ENCODE measurements at places on chromosomes 4 and X. TPM values are rescaled to one million over a fixed set of nuclear protein-coding genes. Genes with fewer than 3 reads are reported as not detected.

TSPAN6 gene
- 40.5 TPM for total RNA-seq

DOK7 gene
- not detected for total RNA-seq

GABRE gene
- total RNA-seq, result 2.6 TPM

ZNF157 gene
- not detected for total RNA-seq

CCNI gene
- total RNA-seq, result 166 TPM

ZC4H2 gene
- 3.8 TPM for total RNA-seq

ARMCX2 gene
- total RNA-seq, result 55.2 TPM

LINC00632 gene
- 1.1 TPM for total RNA-seq
